GM10248 (cell line): ENCODE measurements at places on chromosomes 16 and 17.

DNA sequence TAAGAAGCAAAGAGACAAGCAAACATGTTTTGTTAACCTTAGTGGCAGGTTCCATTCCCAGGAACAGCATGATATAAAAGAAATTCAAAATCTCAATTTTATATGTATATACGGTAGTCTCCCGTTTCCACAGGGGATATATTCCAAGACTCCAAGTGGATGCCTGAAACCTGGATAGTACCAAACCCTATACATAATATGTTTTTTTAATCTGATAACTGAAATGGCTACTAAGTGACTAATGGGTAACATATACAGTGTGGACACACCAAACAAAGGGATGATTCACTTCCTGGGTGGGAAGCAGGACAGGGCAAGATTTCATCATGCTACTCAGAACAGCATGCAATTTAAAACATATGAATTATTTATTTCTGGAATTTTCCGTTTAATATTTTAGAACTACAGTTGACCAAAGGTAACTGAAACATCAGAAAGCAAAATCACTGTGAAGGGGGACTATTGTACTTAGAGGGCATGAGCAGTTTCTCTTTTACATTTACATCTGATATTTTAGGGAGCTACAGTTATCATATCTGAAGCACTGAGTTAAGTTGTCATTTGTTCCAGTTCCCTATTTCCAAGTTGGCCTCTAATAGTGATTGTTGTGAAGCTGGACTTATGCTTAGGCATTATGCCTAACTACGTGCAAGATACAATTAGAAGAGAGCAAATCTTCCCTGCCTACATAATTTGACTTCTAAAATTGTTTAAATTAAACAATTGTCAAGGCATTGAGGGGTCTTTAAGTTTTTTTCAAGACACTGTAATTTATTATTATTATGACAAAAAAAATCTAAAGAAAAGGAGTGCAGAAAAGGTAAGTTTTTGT lies 34.1 kb upstream of the ABCA6 start:
- DNase-seq = no peak

DNA sequence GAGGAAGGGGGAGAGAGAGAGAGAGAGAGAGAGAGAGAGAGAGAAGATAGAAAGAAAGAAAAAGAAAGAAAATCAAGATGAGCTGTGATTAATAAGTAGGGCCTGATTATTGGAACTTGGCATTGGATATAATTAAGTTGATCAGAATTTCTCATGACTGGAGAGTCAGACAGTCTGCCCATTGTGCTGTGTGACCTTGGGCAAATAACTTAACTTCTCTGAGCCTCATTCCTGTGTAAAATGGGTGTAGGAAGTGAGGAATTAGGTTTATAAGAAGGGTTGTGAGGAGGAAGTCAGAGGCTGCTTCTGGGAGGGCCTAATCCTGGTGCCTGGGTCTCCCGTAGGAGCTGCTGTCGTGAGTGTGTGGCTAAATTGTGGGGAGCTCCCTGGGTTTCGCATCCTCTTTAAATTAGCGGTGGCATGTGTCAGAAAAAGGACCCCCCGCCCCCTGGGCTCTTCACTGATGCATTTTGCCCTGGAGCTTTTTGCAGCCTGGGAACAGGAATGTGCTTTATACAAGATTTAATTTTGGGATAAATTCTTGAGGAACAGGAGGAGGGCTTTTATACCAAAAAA lies 76.0 kb downstream of the CMIP start:
- no peak for DNase-seq

- DNase-seq = no peak
These were observed 38.5 kb downstream of the PIEZO1 start for GRCh38 chr16:88746506-88746905.

GRCh38 chr16:49856672-49857330 lies 889 bp upstream of the ZNF423 start:
- DNase-seq = no peak

GRCh38 chr17:57453841-57454425 lies 197.6 kb downstream of the MSI2 start:
- DNase-seq = no peak

DNA sequence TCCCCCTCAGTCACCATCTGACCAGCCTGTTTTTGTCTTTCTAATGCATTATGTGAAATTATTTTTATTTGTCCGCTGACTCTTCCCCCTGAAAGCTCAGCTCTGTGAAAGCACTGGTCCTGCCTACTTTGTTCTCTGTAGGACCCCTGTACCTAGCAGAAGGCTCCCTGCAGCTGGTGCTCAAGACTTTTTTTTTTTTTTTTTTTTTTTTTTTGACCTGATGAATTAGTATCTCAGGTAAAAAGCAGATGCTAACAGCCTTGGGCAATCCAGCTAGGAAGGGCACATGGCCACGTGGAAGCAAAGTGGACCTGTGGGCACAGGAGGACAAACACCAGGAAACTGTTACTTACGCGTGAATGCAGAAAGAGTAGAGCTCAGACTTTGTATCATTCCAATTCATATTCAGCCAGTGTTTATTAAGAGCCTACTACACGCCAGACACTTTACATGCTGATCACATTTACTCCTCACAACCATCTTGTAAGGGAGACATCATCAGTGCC lies 629 bp upstream of the UNC119 start:
- DNase-seq = no peak

DNA sequence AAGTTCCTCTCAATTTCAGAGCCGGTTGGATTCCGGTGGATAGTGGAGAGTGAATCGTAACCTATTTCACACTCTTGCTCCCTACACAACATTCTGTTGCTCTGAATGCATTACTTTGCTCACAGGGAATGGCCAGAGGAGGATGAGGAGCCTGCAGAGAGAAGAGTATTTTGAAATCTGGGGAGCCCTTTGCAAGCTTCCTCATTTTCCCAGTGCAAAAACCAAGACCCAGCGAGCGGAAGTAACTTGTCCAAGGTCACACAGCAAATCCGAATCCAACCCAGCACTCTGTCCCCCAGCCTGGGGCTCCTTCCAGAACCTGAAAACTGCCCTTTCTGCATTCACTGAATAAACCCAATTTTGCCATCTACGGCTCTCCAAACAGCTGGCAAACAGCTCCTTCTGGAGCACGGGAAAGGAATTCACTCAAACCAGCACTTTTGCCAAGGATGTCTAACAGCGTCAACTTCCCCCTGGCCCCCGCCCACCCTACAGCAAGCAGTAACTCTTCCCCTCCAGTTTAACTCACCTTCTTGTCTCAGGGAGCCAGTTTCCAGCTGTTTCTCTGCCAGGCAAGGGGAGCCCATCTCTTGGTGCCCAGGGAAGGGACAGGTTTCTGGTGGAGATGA lies 557 bp downstream of the KCNG4 start:
- DNase-seq = no peak

DNA sequence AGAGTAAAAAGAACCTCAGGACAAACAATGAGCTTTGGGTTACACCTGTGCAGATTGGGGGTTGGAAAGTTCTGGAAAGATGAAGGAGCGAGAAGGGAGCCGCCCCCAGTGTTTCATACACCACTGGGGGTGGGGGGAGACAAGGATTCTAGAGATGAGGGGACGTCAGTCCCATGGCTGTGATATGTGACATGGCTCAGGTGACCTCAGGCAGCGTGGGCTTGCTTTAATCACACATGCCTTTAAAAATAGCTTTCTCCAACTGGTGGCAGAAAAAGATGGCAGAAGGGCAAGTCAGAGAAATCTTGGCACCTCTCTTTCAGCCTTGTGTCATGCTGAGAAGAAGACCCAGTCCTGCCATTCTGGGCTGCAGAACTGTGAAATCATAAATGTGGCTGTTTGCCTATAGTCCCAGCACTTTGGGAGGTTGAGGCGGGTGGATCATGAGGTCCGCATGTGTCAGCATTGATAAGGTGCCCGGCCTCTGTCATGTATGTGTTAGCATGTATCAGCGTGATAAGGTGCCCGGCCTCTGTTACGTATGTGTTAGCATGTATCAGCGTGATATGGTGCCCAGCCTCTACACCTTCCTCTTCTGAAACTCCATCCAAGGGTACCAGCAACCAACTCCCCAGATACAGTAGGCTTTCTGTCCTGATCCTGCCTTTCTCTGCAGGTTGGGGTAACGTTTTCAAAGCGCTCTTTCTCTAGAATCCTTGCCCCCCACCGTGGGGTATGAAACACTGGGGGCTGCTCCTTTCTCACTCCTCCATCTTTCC lies 25.0 kb downstream of the WIPI1 start:
- DNase-seq = no peak

- peak; percentile 80 for DNase-seq
These were observed 40.1 kb downstream of the MYO18A start for GRCh38 chr17:29140051-29140621.

DNA sequence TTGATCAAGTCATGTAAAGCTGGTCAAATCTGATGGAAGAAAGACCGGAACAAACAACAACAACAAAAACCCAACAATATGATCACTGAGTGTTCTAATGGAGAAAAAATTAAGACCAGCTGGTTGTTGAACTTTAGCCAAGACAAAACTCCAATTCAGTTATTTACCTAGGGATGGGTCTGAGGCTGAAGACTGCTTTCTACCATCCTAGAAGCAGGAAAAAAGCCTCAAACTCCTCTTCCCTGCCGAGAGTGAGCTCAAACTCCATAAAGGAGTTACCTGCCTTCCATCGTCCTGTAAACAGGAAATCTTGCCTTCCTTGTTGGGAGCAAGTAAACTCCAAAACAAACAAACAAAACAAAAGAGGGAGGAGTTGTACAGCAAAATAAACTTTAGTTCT lies 23.1 kb upstream of the TMEM98 start:
- no peak for DNase-seq

GRCh38 chr17:50055426-50056216 lies at the start of gene ITGA3:
Gene ITGA3 (plus strand): TSS chr17:50056110. CDS start chr17:50056440, 330 bp downstream.
- peak; percentile 68 for DNase-seq

DNA sequence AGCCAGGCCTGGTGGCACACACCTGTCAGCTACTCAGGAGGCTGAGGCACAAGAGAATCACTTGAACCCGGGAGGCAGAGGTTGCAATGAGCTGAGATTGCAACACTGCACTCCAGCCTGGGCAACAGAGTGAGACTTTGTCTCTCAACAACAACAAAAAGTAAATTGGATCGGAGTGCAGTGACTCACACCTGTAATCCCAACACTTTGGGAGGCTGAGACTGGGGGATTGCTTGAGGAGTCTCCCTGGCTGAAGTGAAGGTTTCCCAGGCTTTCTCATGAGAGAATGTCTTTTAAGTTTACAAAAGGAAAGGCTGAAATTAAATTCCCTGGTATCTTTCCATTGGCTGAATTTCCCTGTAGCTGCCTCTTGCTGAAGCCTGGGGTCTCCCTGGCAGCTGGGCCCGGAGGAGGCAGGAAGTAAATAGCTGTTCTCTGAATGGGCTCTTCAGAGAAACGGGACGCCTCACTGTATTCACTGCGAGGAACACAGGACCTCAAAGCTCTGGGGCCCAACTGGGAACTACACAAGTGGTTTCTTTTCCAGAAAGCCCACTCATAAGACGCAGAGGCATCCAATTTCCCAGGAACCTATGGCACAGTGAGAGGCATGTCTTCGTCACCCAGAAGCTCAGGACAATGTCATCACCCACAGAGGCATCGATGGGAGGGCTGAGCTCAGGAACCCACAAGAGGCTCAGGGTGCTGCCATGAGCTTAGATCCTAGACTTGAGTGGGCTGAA lies 77.4 kb upstream of the SMURF2 start:
- DNase-seq = no peak

GRCh38 chr17:13283606-13284005 lies 265.8 kb upstream of the ELAC2 start:
- DNase-seq = no peak

DNA sequence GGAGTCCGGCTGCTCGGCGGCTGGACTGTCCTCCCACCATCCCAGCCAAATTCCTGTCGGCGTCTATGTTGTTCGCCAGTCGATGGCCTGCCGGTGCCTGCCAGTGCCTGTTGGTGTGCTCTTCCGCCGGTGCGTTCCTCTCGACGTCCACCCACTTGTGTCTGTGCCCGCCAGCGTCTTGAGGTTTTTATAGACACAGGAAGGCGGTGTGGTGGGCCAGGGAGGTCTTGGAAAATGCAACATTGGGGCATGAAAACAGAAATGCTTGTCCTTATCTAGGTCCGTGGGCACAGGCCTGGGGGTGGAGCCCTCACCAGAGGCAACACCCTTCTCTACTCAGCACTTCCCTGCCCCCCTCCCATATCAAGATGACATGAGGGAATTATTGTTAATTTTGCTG lies 167.8 kb downstream of the IRF8 start:
- no peak for DNase-seq

GRCh38 chr17:10927712-10928111 lies 89.8 kb upstream of the PIRT start:
- DNase-seq = no peak

DNA sequence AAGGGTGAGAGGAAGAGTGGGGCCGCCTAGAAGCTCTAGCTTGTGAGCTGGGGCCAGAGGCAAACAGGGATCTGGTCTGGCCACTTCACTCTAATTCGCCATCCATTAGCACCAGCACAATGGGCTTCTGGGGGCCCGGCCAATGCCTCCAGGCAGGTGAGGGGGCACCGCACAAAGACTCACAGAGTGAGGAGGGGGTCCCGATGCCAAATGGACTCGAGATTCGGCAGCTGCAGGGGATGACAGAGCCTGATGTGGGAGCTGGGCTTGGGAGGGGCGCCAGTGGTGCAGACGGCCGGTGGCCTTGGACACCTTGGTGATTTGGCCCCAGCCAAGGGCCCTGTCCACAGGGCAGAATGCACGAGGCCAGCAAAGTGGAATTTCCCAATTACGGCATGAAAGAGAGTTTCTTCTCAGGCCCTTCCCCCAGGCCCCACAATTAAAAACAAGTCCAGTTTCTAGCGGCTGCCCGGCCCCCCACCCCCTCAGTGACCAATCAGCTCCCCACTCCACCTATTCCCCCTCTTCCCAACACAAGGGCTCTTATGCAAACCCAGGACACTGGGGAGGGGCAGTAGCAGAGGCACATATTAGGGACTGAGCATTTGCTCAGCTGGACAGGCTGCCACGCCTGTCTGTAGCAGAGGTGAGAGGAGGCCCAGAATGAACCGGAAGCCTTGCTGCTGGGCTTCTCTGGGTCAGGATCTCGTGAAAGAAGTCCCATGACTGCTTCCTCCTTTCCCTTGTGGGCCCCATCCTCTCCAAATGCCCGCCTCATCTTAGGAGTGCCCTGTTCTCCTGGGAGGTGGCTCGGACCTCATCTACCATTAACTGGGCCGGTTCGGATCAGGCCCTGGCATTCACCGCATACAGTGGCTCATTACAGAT lies 39.4 kb upstream of the MTSS2 start:
- no peak for DNase-seq

DNA sequence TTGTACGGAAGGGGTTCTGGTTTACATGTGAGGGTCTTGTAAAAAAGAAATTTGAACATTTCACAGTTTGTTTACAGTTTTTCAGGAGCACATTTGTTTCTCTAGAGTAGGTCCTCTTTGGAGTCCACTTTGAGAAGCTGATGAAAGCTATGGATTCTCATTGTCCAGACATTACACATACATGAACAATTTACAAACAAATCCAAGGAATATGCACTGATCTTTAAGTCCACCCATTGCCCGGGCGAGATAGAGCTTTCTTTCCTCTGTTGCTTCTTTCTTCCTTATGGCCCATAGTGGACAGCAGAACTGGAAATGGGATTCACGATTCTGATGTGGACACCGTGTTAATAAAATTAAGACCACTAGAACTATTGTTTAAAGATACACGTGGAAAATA lies 1.9 kb downstream of the DCAF7 start:
- DNase-seq = no peak
